ENCODE measurements at places on chromosomes 6 and 20. TPM values are rescaled to one million over a fixed set of nuclear protein-coding genes. Genes with fewer than 3 reads are reported as not detected.

The PDE7B gene
- 5.7 TPM for total RNA-seq

The MMP24 gene
- 1.6 TPM for total RNA-seq

The RHAG gene
- 0.52 TPM for total RNA-seq

The FABP7 gene
- not detected for total RNA-seq

The OPRM1 gene
- total RNA-seq, result not detected

The TGM3 gene
- 1.4 TPM for total RNA-seq

The SALL4 gene
- total RNA-seq, result 0.20 TPM

The LGSN gene
- 0.06 TPM for total RNA-seq

The RIPPLY2 gene
- not detected for total RNA-seq

The UBE2J1 gene
- 32.5 TPM for total RNA-seq

The IL17F gene
- total RNA-seq, result not detected

The KPNA5 gene
- 11.9 TPM for total RNA-seq

The KIF6 gene
- total RNA-seq, result 2.6 TPM

The LYRM2 gene
- total RNA-seq, result 39.9 TPM

The HLA-E gene
- 385 TPM for total RNA-seq

The CALHM6 gene
- 4.8 TPM for total RNA-seq

The HTR1B gene
- total RNA-seq, result 0.58 TPM
